ENCODE measurements at places on chromosomes 3 and 15.

DNA sequence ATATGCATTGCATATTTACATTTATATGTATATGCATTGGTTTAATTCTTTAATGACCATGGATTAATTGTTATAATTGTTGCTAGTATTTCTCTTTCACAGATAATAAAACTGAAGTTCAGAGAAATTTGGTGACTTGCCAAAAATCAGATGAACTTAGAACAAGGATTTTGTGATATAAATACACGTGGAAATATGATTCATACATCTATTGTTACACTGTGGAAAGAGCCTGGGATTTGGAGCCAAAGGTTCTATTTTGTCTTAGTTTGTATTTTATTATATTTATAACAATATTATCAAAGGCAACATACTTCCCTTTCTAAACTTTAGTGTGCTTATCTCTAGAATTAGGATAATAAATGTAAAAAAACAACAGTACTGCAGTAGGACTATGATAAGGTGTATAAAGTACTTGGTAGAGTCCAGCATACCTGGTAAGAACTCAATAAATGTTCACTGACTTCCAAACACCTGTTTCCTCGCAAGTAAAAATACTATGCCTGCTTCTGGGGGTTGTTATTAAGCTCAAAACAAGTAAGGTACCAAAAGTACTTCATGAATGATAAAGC is 342.9 kb downstream of the THSD4 start:
- no peak for DNase-seq

DNA sequence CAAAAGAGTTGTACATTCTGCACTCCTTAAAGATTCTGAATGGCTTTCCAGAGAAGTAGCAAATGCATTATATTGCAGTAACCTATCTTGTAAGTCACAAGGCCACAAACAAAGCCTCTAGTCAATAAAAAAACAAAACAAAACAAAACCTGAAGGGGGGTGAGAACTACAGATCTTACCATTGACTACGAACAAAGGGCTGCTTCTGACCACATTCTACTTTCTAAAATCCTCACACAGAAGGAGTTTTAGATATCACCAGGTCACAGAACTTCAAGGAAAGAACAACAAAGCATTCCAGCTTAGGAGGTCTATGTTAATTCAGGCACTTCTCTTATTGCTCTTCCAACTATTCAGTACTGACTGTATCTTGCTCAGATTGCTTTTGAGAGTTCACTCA is 343.0 kb downstream of the ZBTB20 start:
- no peak for DNase-seq

DNA sequence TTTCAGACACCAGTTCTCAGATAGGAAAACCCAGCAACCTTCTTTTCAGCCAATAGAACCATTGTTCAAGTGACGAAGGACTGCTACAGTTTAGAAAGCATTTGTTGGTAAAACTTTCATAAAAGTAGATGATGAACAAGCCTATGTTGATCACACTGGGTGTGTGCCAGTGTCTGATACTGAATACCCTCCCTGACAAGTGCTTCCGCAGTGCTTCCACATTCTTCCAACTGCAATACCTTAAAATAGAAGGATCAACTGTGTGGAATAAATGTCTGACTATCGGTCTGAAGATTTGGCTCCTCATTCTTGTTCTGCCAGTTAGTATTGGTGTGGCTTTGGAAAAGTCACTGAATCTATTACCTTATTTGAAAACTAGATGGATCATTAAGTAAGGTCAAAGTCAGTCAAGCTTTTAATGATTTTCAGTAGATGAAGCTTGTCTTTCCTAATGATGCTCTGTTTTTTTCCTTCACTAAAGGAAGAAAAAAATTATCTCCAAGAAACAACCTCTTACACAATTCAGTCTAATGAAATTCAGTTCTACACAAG is 479.4 kb upstream of the CBLB start:
- no peak for DNase-seq

DNA sequence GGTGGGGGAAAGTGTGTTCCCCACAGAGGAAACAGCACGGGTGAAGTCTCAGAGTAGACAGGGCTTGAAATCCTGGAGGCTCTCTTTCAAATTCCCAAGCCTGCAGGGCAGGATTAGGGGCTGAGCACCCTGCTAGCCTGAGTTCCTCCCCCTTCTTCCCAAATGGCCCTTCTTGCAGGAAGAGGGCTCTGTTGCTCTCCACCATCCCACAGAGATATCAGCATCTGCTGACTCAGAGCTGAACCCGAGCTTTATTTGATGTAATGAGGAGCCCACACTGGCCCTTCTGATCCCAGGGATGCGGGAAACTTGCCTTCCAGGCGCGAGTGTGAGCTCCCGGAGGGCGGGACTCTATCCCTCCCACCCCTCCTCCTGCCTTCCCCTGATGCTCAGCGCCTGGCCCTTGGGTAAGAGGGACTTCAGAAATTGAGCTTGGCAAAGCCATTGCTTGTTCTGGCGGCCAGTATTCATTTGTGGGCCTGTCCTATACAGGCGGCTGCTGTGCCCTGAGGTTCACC is 1.4 kb upstream of the STRA6 start:
- DNase-seq: no peak

- no peak for DNase-seq
Measured at GRCh38 chr3:146503461-146504202, 34.3 kb upstream of the PLSCR2 start.

GRCh38 chr3:138949002-138949418 is 2.0 kb downstream of the FOXL2NB start:
- DNase-seq: no peak

- DNase-seq: no peak
Measured at GRCh38 chr3:171193693-171194092, 167.2 kb upstream of the SLC2A2 start.

GRCh38 chr3:129230311-129231019 is 18.9 kb upstream of the COPG1 start:
- DNase-seq: no peak

- no peak for DNase-seq
Measured at GRCh38 chr3:127151992-127152650, 40.8 kb upstream of the PRR23E start.

GRCh38 chr3:100257586-100257985 is 3.2 kb upstream of the TBC1D23 start:
- no peak for DNase-seq

GRCh38 chr15:69777356-69777755 is 320.4 kb downstream of the TLE3 start:
- no peak for DNase-seq

DNA sequence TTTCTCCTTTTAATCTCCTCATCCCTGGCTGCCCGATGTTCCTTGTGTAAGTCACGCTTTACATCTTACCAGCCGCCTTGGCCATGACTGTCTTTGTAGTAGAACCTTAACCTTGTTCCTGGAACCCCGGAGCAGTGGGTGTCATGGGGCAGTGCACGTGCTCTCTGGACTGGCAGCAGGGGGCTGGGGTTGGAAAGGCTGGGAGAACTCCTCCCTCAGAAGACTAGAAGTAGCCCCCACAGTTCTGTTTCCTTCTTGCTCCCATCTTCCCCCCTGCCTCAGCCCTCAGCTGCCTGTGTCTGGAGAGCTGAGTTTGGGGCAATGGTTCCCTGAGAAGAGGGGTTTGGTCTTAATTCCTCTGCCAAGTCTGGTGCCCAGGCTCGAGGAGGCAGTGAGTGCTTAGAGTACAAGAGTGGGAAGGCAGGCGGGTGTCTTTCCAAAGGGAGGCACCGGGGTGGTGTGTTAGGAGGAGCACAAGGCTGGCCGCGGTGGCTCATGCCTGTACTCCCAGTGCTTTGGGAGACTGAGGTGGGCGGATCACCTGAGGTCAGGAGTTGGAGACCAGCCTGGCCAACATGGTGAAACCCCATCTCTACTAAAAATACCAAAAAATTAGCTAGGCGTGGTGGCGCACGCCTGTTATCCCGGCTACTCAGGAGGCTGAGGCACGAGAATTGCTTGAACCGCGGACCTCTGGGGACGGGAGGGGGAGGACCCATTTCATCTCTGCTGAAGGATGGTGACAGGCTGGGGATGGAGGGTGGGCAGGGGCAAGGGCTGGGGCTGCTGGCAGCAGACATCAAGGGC is 100.4 kb downstream of the VGLL4 start:
- DNase-seq: no peak

DNA sequence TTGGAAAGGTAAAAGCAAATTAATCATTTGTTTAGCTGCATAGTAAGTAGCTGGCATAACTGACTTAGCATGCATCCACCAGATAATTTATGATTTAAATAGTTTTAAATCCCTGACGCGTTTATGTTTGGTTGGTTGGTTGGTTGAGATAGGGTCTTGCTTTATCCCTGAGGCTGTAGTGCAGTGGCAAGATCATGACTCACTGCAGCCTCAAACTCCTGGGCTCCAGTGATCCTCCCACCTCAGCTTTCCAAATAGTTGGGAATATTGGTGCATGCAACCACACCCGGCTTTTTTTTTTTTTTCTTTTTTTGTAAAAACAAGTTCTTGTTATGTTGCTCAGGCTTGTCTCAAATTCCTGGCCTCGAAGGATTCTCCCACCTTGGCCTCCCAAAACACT is 263.4 kb downstream of the MCTP2 start:
- DNase-seq: no peak

GRCh38 chr3:124582621-124583395 is 147.4 kb upstream of the UMPS start:
- DNase-seq: no peak

DNA sequence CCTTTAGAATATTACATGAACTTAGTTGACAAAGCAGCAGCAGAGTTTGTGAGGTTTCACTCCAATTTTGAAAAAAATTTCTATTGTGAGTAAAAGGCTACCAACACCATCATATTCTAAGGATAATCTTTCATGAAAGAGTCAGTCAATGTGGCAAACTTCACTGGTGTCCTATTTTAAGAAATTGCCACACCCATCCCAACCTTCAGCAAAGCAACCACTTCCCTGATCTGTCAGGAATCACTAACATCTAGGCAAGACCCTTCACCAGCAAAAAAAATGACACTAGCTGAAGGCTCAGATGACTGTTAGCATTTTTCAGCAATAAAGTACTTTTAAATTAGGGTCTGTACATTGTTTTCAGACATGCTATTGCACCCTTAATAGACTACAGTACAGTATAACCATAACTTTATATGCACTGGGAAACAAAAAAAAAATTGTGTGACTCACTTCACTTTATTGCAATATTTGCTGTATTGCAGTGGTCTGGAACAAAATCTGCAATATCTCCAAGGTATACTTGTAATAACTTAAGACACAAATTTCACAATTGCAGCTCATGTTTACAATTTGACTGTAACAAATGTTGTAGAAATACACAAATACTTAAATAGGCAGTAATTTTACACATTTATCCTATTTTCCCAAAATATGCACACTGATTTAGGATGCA is 38.9 kb upstream of the ALCAM start:
- DNase-seq: no peak

GRCh38 chr3:195911946-195912270 is 3.6 kb upstream of the TNK2 start:
- no peak for DNase-seq

DNA sequence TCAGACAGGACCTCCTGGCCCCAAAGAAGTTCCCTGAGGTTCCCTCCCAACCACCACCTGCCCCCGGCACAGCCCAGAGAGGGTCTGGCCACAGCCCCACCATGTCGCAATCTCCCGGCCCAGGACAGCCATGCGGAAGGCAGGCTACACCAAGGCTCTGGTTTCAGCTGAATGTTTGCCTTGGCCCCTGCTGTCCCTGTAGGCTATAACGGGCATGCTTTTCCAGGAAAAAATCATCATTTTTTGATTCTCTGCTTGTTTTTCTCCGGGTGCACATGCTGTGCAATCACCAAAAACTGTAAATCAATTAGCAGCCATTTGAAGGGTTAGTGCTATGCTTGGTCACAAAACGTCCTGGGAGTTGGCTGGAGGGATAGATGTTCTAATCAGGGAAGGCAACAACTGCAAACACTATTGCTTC is 142.7 kb upstream of the IGF1R start:
- no peak for DNase-seq

DNA sequence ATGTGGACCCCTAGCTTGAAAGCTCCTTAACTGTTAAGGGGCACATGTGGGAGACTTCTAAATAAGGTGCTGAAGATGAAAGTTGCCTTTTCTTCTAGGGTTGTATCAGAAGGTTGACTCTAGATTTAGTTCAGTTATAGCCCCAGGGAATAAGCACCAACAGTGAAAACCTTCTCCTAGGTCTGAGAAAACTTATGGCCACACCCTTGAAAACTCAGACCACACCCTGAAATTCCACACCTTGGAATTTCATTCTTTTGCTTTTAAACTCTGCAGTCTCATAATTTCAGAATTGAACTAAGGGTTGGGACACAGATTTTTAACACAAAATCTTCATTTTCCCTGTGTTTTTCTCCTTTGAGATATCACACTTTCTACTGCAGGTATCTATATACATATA is 355.8 kb upstream of the IL12A start:
- no peak for DNase-seq

DNA sequence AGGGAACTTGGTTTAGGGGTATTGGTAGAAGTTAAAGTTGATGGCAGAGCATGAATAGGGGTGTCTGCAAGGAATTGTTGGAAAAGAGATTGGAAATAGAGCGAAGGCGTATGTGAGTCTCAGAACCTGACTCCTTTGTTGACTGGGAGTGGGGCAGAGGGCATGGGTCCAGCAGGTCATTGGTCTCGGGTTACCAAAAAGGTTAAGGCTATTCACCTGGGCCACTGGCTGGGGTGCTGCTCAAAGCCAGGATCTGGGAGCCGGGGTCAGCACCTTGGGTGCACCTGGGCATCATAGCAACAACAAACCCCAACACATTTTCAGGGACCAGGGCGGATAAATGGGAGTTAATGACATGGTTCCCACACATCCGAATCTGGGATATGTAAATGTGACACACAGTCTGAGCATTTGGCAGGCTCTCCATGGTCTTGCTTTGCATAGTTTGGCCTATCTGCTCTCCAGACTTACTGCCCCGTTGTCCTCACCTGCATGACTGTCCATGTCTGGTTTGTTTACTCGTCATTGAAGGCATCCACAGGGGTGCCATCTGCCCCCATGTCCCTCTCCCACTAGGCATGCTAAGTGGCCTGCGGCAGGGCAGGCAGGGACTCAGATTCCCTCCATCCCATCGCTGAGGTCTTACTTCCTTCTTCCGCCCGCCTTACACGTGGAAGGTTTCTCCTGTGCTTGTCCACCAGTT is 10.1 kb downstream of the KLF13 start:
- DNase-seq: no peak

DNA sequence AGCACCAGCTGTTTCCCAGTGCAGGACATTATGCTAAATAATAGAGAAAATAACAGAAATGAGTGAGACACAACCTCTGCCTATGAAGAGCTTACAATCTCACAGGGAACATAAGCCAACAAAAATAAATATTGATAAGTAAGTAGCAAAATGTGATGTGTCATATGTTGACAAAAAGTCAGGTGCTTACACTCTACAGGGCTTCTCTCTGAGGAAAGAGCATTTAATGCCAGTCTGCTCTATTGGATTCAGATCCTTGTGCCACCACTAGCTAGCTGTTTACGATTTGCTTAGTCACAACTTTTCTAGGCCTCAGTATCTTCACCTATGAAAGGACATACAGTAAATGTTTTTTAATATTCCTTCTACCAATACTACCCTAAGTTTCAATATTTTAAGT is 500.9 kb upstream of the NAALADL2 start:
- DNase-seq: no peak
